Posterior cingulate gyrus (tissue), 11 donors: ENCODE measurements at places on chromosomes 4 and X.
A peak's percentile ranks its signal among the peaks of the same experiment; 100 is the strongest.

- peak; percentile 11 for DNase-seq
Observed at GRCh38 chrX:2698604-2699003, 7.5 kb downstream of the CD99 start.

- peak; percentile 50 for DNase-seq
Observed at GRCh38 chr4:138851391-138852335, 163.9 kb upstream of the NOCT start.

DNA sequence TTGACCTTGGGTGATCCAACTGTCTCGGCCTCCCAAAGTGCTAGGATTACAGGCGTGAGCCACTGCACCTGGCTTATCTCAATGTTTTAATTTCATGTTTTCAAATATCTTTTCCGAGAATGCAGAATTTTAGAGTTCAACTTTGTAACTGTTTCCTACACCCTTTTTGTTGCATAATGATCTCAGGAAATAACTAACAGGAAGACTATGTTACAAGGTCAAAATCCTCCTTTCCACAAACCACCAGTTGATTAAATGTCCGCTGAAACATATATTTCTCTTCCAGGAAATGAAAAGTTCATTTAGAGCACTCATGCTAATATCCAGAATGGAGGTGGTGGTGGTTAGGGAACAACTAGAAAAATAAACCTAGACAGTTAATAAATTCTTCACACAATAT lies 377.8 kb downstream of the PPP4R3C start:
- no peak for DNase-seq

- no peak for DNase-seq
Observed at GRCh38 chrX:97490656-97491055, 606.9 kb downstream of the RPA4 start.

DNA sequence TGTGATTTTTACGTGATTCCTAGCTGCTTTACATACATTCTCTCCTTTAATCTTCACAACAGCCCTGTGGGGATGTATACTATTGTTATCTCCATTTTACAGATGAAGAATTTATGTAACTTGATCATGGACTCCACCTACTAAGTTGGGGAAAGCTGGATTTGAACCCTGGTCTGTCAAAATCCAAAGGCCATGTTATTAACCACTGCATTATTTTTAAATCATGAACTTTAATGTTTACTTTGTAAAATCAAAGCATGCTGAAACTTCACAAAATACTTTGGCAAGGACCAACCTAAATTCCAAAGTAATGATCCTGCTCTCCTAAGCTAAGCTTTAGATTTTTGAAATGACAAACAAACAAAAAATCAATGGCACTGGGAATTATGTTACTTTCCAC lies 26.1 kb downstream of the FAM47E start:
- DNase-seq, result no peak

GRCh38 chr4:2714918-2715317 lies 41.2 kb downstream of the TNIP2 start:
- DNase-seq, result no peak

- no peak for DNase-seq
Observed at GRCh38 chr4:86759298-86759697, 89.9 kb downstream of the SLC10A6 start.

DNA sequence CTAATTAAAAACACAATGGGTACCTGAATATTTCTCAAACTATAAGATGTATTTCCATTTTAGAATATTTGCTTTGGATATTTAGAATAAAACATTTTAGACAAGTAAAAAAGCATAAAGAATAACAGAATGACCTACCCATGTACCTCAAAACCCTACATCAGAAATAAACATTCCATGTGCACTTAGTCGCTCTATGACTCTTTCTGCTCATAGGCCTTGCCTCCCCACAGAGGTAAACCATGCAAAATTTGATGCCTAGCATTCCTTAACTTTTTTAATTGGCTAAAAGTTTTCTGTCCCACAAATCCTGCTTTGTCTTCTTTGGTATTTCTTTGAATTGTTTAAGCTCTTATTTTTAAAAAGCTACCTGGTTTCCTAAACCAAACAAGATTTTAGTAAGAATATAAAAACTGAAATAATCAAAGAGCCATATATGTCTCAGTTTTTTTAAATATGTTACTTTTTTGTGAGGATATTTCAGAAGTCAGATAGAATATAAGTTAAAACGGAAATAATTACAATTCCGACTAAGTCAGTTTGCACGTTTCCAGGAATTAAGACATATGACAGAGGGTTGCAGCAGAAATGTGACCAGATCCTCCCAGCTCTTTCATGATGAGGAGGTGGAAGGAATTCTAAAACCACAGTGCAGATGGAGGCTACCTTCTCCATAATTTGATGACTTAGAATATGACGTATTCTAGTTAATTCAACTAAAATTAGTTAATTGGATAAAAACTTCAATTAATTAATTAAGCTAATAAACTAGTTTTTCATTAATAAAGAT lies 102.5 kb downstream of the FIP1L1 start:
- no peak for DNase-seq

GRCh38 chr4:169293343-169294176 lies 22.8 kb upstream of the SH3RF1 start:
- no peak for DNase-seq

- no peak for DNase-seq
Observed at GRCh38 chr4:1172971-1173757, 781 bp upstream of the SPON2 start.

GRCh38 chrX:1860936-1861594 lies 246.2 kb downstream of the ASMT start:
- DNase-seq, result no peak

DNA sequence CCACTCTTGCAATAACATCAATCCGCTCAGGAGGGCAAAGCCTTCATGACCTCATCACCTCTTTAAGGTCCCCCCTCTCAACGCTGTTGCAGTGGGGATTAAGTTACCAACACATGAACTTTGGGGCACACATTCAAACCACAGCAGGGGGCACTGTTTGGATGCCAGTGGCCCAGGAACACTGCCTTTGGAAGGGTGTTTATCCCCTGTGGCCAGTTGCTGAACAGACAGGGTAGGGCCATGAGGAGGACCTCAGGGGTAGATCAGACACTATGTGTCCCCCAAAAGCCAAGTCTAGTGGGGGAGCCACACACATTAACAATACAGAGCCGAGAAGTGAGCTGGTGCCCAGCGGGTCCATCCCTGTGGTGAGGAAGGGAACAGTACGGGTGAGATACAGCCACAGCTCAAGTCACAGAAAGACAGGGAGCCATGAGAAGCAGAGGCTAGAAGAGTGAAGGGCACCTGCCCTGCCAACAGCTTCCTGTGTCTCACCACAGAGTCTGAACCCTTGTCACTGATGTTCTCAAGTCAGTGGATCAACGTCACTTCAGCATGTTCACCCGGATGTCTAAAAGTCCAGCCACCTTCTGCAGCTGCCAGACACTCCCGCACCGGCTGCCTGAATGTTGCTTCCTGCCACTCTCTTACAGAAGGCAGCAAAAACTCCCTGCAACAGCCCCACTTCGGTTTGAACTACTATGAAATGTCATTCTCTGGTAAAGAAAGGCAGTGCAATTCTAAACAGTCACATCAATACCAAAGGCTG lies 19.9 kb upstream of the MXD4 start:
- DNase-seq, result no peak

GRCh38 chr4:167645358-167645757 lies 411.1 kb upstream of the SPOCK3 start:
- DNase-seq, result no peak

DNA sequence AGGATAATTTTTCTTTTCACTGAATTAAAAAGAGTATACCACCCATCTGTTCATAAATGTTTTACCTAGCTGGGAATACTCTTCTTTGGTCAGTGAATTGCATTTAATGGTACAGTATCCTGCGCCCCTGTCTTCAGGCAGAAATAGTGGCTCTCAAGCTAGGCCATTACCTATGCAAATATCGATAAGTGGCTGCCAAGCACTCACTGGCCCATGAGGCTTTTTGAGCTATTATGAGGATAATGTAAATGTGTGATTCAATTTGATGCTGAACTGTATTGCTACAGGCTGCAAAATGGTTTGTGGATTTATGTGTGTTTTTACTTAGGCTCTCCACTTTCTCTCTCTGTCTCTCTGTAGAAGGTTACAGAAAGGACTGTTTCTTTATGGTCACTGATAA lies 30.1 kb upstream of the MTMR1 start:
- no peak for DNase-seq

DNA sequence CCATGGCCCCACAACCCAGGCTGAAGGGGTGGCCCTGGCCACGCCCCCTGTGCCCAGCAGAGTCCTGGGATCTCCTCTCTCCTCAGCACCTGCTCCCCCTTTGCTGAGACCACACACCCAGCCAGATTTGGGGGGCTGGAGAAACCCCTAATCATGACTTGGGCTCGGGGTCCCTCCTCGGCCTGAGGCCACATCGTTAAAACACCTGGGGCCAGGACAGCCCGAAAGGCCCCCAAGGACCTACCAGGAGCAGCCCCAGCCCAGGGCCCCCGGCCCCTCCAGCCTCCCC lies 116.7 kb downstream of the FAM53A start:
- DNase-seq, result peak; percentile 68

DNA sequence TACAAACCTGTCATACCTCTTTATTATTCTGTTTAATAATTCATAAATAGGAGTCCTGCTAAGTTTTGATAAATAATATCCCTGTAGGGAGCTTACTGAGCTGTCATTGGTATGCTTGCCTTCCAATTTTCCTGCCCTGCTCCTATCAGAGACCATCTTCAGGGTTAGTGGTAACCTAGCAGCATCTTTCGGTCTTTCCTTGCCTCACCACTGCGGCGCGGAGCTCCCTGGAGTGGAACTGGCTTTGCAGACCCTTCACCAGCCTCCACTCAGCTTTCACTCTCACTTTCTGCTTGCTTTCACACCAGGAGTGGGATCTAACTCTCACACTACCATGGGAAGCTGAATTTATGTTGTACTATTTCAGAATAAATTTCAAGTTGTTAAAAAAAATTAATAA lies 481.7 kb upstream of the ATOH1 start:
- DNase-seq, result no peak

GRCh38 chrX:17032351-17032750 lies 85.9 kb downstream of the REPS2 start:
- DNase-seq, result no peak

- DNase-seq, result no peak
Observed at GRCh38 chrX:46628460-46629371, 55.2 kb downstream of the CHST7 start.

DNA sequence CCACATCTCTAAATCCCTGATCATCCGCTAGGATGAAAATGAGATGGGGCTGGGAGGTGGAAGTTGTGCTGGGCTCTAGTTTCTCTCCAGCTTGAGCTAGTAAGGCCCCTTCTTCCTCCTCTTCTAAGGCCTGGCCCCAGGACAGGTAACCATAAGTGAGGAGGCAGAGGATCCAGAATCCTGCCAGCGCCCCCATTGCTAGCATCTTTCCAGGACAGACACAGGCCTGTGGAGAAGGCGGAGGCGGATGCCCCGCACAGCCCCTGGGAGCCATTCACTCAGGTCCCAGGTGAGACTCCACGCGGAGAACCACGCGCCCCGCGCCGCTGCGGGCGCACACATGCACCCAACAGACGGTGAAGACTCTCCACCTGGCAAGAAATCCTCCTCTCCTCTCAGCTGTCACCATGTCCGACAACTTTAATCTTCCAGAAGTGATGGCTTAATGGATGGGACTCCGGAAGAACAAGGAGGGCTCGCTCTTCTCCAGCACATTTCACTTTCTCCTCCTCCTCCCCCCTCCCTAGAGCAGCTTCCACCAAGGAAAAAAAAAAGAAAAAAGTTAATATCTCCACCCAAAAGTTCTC lies 793 bp downstream of the ARSJ start:
- DNase-seq, result no peak

- no peak for DNase-seq
Observed at GRCh38 chrX:77003956-77004355, 443.2 kb upstream of the FGF16 start.

DNA sequence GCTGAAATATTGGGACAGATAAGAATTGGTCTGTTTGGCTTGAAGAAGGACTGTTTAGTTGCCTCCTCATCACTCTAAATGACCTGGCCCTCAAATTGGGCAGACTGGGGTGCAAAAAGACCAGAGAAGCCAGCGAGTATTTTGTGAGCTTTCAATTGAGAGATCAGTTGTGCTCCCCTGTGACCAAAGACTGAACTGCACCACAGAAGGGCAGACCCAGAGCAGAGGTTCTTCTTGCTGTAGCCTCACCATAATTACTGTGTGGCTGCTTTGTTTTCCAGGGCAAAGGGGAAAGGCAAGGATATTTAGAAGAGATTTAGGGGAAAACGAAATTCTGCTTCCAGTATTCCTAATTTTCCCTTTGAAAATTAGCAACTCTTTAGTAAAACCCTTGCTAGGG lies 104.0 kb upstream of the MBNL3 start:
- no peak for DNase-seq

DNA sequence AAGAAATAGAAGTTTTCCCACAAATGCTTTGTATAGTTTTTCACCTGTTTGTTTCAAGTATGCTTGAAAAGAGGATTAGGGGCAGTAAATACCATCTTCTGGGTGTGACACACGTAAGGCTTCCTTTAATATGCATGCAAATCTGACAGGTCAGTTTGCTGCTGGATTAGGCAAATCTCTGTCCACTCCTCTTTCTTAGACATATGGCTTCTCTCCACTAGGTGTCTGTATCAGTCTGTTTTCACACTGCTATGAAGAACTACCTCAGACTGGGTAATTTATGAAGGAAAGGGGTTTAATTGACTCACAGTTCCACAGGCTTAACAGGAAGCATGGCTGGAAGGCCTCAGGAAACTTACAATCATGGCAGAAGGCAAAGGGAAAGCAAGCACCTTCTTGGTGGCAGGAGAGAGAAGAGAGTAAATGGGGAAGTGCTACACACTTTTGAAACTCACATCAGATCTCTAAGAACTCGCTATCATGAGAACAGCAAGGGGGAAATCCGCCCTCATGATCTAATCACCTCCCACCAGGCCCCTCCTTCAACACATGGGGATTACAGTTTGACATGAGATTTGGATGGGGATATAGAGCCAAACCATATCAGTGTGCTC lies 66.9 kb downstream of the TAB3 start:
- DNase-seq, result no peak

- no peak for DNase-seq
Observed at GRCh38 chr4:153933915-153934687, 145.2 kb upstream of the SFRP2 start.

DNA sequence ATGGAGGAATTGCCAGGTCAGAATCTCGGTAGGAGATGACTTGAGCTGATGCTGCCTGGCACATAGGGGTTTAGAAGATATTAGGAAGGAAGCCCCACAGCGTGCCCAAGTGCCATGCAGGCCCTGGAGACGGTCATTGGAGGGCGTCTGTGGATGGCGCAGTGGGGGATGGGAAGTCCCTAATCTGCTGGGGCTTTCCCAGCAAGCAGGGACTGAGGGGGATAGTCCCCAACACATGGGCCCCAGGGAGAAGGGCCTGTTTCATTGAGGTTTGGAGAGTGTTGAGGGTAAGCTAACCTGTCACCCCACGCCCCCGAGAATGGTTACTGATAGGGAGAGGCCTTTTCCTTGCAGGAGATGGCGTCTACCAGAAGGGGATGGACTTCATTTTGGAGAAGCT lies 7.8 kb downstream of the TAFAZZIN start:
- DNase-seq, result no peak
